NCI-H1417 treated with DMSO at 0.1 percent for 48 hours (cell line): ENCODE measurements at places on chromosomes 3 and 15.
A peak's percentile ranks its signal among the peaks of the same experiment; 100 is the strongest.

DNA sequence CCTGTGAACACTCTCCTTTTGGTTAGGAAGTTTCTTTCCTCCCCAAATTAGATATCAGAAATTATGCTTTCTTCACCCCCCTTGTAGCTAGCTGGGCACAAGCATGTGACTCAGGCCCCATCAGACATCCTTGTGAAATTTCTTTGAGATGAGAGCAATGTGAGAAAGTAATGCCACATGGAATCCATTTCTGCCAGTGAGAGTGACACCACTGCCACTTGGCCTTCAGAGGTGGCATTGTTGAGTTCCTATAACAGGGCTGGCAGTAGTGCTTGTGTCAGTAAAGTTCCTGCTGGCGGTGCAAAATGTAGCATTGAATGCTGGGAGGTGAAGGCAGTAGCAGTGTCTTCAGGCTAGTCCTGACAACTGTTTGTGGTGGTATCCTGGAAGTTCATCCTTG, 80.7 kb upstream of the ZNF280D start:
- DNase-seq = no peak

DNA sequence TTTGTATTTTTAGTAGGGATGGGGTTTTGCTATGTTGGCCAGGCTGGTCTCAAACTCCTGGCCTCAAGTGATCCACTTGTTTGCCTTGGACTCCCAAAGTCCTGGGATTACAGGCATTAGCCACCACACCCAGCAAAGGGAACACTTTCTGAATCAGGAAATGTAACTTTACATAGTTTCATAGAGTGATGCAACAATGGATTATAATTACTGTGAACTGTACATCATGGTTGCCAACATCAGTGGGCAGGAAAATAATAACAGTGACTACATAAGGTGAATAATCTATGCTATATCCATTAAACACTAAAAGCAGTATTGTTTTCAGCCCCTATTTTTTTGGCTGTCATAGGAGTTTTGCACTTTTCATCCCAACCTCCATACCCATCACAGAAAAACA, 5.0 kb upstream of the KPNA1 start:
- no peak for DNase-seq

DNA sequence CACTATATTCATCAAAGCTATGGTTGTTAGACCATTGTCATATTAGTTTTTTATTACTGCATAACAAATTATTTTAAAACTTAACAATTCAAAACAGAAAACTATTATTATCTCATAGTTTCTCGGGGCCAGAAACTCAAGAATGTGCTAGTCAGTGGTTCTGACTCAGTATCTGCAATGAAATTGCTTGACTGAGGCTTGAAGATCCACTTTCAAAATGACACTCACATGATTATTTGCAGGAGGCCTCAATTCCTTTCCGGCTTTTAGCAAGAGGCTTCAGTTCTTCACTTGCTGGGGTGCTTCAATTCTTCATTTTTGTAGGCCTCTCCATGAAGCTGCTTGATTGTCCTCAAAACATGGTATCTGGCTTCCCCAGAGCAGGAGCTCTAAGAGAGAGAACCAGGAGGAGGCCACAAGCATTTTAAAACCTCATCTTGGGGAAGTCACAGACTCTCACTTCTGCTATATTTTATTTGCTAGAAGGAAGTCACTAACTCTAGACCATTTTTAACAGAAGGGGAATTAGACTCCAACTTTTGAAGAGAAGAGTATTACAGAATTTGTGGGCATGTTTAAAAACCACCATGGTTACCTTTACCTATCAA, 383.7 kb downstream of the MFSD1 start:
- no peak for DNase-seq

- no peak for DNase-seq
Measured at GRCh38 chr15:92092289-92093105, 239.0 kb downstream of the SLCO3A1 start.

- no peak for DNase-seq
Measured at GRCh38 chr3:126113238-126113555, 29.3 kb upstream of the SLC41A3 start.

DNA sequence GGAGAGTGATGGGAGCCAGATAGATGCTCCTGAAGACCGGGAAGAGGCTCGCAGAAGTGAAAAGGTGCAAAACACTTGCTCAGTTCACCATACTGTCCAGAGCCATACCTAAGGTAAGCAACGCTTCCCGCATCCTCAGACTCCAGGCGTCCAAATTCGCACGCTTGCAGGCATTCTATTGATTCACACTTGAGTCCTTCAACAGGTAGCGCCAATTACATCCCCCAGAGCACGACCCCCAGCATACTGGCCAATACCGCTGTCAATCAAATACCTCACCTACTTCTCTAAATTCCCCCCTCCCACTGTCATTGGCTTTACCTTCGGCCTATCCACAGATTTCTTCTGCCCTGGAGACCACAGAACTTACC, 361 bp upstream of the STXBP5L start:
- DNase-seq = peak; percentile 95

GRCh38 chr15:64006642-64007041, 39.6 kb downstream of the DAPK2 start:
- DNase-seq = no peak

GRCh38 chr3:63192248-63192647, 85.9 kb upstream of the SYNPR start:
- peak; percentile 30 for DNase-seq

- no peak for DNase-seq
Measured at GRCh38 chr3:35617370-35617769, 22.0 kb upstream of the ARPP21 start.

DNA sequence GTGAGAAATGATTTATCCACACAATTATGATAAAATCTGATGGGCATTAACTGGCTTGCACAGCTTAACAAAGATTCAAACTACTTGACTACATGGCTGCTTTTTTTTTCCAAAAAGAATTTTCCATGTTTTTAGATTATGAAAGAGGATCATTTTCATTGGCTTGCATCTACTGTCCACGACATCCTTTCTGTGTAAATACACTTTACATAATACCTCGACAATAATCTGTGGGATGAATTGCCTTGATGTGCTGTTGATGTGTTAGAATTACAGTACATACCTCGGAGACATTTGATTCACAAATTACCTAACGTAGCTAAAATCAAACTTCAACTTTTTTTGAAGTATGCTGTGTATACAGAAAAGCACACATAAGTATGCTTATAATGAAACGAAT, 104.4 kb downstream of the PPP2R3A start:
- DNase-seq = no peak

GRCh38 chr15:61226361-61227256, 2.5 kb downstream of the RORA start:
- no peak for DNase-seq

GRCh38 chr15:99930696-99931095, 197.5 kb upstream of the LYSMD4 start:
- no peak for DNase-seq

DNA sequence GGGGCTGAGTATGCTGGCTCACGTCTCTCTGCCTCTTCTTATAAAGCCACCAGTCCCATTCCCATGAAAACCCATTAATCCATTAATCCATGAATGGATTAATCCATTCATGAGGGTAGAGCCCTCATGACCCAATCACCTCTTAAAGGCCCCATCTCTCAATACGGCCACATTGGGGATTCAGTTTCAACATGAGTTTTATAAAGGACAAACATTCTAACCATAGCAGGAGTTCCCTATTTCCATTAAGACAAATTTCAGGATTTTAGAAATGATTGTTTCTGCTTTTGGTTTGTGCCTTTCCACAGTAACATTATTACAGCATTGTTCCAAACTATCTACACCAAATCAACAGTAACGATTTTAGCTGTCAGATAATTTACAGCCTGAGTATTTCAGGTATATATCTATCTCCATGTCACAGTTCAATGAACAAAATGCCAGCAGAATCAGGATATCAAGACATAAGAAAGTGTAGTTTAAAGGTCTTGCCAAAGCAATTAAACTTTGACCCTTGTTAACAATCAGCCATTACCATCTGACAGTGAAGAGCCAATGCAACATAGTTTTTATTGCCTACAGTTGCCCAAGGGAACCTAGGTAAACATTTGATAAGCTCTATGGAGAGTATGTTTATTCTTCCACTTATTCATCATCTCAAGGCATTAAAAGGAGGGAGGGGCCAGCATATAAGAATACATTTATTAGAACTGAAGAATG, 3.8 kb downstream of the TSPAN3 start:
- no peak for DNase-seq
